ENCODE measurements at places on chromosomes 12 and 14.
A peak's percentile ranks its signal among the peaks of the same experiment; 100 is the strongest.

- H3K36me3 ChIP-seq, result no peaks in the 10 kb centered on the region
- no peak for DNase-seq
- peaks cover 18% of the 10 kb centered on the region for H3K27me3 ChIP-seq
- no peak overlapping the region for H3K27ac ChIP-seq
- H3K4me3 ChIP-seq, result no peak overlapping the region
Observed at GRCh38 chr14:69985463-69985862, 106.2 kb downstream of the SMOC1 start.

GRCh38 chr12:123908884-123909725, 63.5 kb downstream of the CCDC92 start:
- peaks cover 1% of the 10 kb centered on the region for H3K27me3 ChIP-seq
- H3K4me3 ChIP-seq, result no peak overlapping the region
- H3K36me3 ChIP-seq, result no peaks in the 10 kb centered on the region
- peaks cover 9% of the 10 kb centered on the region for H3K4me1 ChIP-seq

DNA sequence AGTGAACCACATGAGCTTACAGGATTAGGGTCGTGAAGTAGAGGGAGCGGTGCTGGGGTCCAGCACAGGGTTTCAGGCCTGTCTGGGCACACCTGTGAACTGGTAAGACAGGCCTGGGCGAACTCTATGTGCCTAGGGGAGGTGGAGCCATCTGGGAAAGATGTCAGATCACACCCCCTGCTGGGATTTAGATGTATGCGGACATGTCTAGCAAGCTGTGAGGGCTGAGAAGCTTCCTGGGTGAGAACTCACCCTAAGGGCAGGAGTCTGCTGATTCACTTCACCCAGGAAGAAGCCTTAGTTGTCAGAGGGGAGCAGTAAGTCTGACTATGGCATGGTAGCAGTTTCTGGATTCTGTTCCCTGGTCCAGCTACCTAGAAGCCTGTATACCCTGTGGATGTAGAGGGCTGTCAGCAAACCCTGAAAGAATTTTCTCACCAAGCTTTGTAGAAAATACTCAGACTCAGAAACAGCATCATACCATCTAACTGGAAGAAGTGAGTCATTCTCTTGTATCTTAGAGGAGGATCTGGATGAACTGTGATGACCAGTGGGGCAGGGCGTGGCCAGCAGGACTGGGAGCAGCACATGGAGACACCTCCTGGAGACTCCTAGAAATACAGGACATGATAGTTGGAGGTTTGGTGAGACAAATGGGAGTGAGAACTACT, 11.2 kb upstream of the PYGL start:
- H3K4me3 ChIP-seq, result no peak overlapping the region
- peak; percentile 76 for DNase-seq
- H3K27ac ChIP-seq, result no peak overlapping the region
- no peaks in the 10 kb centered on the region for H3K36me3 ChIP-seq
- peaks cover 13% of the 10 kb centered on the region for H3K4me1 ChIP-seq

DNA sequence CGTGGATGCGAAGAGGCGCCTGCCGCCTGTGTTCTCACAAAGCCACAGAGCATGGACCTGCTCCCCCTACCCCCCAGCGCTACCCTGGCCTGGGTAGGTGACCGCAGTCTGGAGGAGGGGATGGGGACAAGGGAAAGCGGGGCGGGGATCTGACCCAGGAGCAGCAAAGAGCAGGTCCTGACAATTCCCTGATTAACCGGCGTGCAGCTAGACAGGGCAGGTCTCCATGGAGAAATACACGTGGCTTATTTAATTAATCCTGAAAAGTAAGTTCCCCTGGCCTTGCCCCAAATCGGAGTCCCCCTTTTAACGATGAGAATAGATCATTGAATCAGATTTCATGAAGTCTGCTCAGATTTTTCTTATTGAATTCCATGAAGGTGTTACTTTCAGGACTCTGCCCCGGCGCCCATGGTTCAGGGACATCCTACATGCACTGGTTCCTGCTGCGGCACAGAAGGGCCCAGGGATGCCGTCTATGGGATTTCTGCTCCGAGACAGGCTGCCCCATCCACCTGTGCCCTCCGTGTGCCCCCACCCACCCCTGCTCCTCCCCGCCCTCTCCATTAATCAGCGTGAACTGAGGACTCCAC, 251.0 kb upstream of the SFSWAP start:
- no peak overlapping the region for H3K4me3 ChIP-seq
- no peak for DNase-seq
- H3K27me3 ChIP-seq, result peaks cover 9% of the 10 kb centered on the region
- H3K27ac ChIP-seq, result no peak overlapping the region

GRCh38 chr14:69680297-69680696, 68.9 kb downstream of the SUSD6 start:
- H3K27ac ChIP-seq, result peak overlapping the region; percentile 17
- peaks cover 49% of the 10 kb centered on the region for H3K36me3 ChIP-seq
- no peaks in the 10 kb centered on the region for H3K27me3 ChIP-seq
- H3K4me3 ChIP-seq, result no peak overlapping the region
- DNase-seq, result no peak
- peaks cover 84% of the 10 kb centered on the region for H3K4me1 ChIP-seq

- H3K27ac ChIP-seq, result peak overlapping the region; percentile 40
- H3K4me3 ChIP-seq, result no peak overlapping the region
- DNase-seq, result no peak
Observed at GRCh38 chr12:67633708-67634107, 14.8 kb upstream of the DYRK2 start.

All from activated CD4-positive, alpha-beta T cell treated with anti-CD3 and anti-CD28 coated beads for 36 hours (primary cell).